ENCODE measurements at places on chromosomes 12 and 14.

DNA sequence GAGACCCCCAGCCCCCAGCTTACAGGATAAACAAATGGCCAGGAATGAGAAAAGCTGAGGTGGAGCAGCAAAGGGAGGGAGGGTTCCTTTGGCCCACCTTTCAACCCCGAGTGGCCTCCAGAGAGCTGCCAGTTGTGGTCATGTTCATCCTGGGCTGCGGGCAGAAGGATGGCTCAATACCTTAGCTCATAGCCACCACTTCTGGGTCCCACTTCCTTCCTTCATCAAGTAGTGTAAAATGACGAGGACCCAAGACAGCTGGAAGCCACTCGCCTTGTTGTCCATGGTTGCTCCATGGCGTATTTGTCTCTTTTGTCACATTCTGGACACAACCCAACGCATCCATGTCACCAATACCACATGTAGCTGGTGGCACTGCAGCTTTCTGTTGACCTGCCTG is 24.2 kb downstream of the CRACR2A start:
- no peak for DNase-seq

DNA sequence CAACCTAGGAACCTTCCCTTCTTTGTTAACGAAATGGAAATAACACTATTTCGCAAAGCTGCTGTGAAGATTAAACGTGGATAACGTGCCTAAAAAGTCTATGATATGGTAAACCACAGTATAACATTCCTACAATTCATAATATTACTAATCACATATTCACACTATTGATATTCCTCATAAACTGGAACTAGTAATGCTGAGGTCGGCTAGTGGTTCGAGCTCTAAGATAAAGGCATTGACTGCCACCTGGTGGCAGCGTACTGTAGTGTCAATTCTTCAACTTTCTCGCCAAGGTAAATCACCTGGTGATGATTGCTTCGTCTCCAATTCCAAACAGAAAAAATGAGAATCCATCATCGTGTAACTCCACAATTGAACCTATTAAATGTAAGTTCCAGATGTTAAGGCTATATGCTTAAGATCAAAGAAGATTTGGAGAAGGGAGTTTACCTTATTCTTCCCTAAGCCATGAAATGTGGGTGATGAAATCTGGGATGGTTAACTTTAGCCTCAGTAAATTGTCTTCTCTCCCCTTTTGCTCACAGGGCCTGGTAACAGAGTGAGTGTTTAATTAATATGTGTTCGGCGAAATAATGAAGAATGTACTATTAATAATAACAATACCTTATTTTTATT is 197.5 kb upstream of the TMEM132C start:
- peak; percentile 8 for DNase-seq

GRCh38 chr12:89019439-89020120 is 332.7 kb downstream of the DUSP6 start:
- peak; percentile 63 for DNase-seq

DNA sequence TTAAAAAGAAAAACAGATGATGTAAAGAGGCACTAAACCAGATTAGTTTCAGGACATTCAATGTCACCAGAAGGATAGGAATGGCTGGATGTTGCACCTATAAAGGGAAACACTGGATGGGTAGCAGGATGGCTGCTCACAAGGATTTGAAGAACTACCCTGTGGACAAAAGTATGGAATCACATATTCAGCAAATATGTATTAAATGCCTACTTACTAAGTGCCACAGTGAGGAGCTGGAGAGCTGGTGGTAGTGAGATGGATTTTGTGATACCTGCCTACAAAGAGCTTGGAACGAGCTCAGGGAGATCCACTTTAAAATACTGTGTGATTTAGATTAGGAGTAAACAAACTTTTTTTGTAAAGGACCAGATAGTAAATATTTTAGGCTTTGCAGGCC is 316.2 kb downstream of the PAWR start:
- DNase-seq = no peak

DNA sequence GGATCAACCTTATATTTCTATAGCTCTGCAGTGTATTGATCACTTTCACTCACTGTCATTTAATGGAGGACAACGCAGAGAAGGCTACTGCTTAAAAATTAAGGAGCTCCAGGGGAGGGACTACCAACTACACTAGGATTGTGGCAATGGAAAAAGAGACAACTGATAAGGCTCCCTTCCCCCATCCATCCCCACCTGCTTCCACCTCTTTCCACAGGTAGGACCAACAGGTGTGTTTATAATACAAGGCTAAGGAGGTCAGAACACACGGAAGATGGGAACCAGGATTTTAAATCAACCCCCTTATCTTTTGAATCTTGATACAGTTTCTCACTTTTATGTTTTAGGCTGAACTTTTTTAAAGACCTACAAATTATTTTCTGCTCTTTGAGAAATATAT is 90.8 kb downstream of the STAB2 start:
- no peak for DNase-seq

DNA sequence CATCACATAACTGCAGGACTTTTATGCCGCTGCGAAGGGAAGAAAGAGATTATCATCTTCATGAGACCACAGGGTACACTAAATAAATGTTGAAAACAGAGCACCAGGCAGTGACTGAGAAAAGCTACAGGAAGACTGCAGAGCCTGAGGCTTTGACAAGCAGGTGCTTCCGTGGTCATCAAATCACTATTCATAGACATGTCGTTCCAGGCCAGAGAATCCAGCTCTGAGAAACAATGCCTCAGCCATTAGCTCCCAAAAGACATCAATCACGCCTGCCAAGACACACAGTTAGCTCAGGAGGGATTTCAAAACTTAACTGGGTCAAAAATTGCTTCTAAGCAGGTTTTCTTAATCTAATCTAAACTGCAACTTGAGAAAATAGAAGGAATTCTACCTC is 47.2 kb upstream of the GARIN6 start:
- no peak for DNase-seq

- no peak for DNase-seq
Observed at GRCh38 chr14:76862546-76863282, 36.5 kb downstream of the LRRC74A start.

DNA sequence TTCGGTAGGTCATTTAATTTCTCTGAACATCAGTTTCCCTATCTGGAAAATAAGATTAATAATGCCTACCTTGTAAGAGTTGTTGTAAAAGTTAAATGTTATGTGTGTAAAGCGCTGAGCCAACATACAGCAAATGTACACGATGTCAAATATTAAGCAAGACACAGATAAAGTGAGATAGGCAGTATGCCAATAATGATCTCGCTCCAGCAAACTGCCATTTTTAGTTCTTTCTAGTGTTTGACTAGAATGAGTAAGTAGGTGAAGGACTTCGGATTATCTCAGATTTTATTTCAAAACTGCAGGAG is 840 bp downstream of the DHRS7 start:
- no peak for DNase-seq

- peak; percentile 3 for DNase-seq
Observed at GRCh38 chr12:32302218-32303173, 96.9 kb upstream of the FGD4 start.

DNA sequence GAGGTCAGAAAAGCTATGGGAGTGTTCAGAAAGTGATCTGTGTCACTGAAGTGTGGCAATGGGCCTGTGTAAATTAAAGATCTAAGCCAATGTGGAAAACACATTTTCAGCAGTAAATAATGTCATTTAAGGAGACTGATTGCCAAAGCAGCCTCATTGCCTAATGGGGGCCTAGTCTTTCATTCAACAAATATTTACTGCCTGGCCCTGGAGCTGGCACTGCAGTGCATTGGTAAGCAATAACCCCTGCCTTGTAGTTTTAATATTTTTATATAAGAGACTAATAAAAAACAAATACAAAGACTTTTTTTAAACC is 326.6 kb downstream of the BTG1 start:
- DNase-seq = no peak

- DNase-seq = no peak
Observed at GRCh38 chr14:58177125-58177524, 22.8 kb upstream of the ACTR10 start.

DNA sequence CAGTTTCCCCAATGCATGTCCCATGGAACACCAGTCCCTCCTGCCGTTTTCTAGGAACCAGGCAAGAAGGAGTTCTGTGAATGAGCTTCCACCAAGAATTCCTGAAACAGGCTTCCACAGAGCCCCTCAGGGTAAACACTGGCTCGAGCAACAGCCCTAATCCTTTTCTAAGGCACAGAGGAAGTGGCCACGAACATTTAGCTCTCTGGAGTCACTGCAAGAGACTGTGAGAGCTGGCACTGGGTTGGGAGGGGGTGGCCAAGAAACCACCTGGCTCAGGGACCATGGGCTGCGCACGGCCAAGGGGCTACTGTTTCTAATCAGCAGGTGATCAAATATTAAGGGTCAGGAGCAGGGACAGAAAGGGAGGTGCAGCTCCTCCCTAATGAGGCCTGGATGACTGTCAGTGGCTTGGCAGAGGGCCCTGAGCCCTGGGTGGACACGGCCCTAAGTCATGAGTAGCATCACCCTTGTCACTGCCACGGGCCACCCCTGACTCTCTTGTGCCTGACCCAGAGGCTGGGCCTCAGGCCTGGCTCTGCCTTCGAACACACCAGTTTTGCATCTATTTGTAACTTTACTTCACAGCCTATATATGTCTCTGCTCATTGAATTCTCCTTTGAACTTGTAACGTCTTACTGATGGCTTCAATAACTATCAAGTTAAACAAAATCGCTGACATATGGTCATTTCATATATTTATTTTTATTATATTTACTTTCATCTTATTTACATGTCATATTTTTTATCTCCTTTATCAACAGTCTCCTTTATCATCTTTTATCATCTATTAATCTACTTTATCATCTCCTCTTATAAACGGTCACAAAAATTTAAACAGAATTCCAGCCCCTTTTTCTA is 154.0 kb downstream of the DICER1 start:
- DNase-seq = no peak

- DNase-seq = no peak
Observed at GRCh38 chr14:97298736-97299135, 501.6 kb downstream of the VRK1 start.

Data from T-cell (primary cell).